Jurkat, Clone E6-1 (cell line): ENCODE measurements at places on chromosomes 6 and 20.

DNA sequence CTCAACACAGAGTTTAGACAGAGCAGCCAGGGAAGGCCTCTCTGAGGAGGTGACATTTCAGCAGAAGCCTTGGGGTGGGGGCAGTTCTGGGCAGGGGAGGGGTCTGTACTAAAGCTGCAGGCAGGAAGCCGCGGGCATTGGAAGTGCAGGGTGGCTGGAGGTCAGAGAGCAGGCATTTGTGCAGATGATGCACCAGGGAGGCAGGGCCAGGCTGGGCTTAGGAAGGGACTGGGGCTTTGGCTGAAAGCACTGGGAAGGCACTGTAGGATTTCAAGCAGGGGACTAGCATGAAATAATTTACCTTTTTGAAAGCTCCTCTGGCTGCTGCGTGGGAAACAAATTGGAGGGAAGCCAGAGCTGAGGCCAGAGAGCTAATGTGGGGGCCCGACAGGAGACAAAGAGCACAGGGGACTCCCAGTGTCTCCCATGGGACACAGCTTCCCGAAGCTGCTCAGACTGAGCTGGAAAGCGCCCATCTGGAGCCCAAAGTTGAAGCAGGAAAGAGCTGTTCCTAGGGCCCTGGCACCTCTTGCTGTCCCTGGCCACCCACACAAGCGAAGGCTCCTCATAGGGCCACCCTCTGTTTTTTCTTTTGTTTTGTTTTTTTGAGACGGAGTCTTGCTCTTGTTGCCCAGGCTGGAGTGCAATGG lies 19.3 kb downstream of the ADA start:
- DNase-seq: no peak

- DNase-seq: no peak
Observed at GRCh38 chr20:17628101-17628841, 53.8 kb downstream of the RRBP1 start.

DNA sequence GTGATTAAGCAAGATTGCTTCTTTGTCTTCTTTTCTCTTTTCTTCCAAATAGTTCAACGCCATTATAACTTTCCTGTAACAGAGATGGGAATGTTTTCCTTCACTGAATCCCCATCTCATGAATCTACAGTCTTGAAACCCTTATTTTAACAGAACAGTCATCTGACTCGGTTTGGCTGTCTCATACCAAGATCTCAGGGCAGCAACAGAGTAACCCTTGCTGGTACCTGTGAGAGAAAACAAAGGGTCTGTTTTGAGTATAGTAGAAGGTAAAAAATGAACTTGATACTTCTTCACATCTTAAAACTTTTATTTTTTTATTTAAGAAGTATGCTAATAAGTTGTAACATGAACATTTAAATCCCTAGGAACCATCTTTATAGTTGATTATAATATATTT lies 19.6 kb upstream of the DSE start:
- no peak for DNase-seq

DNA sequence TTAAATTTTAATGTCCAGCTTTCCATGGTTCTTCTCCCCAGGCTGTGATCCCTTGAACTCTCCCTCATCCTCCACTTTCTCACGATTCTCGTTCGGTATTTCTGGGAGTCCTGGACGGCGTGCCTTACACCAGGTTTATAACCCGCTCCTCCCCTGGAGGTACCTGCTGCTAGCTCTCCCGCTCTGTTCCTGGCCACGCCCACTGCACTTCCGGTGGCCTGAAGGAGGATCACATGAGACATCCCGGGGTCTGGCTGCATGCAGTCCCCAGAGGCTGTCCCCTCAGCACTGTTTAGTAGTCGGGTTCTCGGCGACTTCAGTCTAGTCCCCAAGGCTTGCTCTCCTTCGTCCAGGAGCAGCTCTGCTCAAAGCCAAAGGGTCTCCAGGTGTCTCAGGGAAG lies 28.4 kb upstream of the GCLC start:
- no peak for DNase-seq

DNA sequence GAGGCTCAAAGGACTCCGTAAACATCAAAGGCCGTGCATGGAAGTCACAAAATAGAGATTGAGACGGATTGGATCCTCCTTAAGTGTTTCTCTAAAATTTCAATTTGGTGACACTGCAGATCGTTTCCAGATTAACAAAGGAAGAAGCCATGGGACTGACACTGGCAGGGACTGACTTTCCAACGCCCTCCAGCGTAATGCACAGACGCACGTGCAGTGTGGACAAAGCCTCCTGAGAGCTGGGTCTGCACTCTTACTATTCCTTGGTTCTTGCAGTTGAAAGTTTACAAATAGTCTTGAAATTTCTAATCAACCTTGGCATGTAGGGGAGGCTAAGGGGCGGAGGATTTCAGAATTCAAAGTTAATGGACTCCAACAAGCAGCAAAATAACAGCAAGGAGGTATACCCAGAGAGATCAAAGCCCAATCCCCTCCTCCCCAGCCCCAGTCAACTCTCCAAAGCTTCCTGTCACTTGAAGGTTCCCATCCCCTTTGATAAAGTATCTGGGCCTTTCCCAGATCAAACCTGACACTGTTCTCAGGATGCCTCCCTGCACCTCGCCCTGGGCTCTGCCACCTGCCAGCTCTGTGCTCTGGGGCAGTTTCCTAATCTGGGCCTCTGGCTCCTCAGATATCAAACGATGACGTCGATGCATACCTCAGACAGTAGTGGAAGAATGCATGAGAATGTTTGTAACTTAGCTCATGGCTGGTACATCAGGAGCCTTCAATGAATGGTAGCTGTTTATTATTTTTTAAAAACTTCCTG lies 106.5 kb upstream of the TRAF3IP2 start:
- no peak for DNase-seq

DNA sequence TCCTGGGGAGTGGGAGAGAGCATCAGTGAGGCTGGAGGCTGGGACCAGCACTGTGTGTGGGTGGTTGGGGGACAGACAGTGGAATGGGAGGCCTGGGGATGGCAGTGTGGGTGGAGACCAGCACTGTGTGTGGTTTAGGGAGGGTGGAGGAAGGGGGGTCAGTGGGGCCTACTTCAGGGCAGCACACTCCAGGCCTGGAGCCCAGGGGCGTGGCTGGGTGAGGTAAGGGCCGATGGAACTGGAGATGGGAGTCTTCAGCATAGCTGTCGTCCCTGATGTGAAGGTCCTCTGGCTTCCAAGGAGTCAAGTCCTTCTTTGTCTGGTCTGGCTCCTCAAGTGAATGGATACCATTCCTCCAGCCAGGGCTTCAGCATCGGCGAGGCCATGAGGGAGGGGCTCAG lies 18.6 kb downstream of the KCNK17 start:
- no peak for DNase-seq

DNA sequence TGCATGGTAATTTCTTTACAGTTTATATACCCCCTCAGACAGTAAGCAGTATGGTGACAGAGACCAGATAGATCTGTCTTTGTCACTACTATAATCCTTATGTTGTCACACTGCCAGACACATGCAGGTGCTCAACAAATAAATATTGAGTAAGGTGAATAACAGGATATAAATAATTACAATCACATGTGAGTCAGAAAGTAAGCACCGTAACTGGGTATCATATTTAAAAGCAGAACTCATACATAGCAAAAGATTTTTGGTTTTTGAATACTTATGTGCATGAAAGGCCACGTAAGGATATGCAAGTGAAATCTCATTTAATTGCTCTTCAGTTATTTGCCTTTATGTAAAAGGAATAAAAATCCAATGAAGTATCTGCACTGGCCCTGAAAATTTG lies 17.4 kb downstream of the CNBD2 start:
- no peak for DNase-seq

GRCh38 chr6:126524811-126525326 lies 185.0 kb downstream of the CENPW start:
- no peak for DNase-seq

- peak; percentile 75 for DNase-seq
Observed at GRCh38 chr6:10733151-10733715, 10.4 kb downstream of the TMEM14C start.

DNA sequence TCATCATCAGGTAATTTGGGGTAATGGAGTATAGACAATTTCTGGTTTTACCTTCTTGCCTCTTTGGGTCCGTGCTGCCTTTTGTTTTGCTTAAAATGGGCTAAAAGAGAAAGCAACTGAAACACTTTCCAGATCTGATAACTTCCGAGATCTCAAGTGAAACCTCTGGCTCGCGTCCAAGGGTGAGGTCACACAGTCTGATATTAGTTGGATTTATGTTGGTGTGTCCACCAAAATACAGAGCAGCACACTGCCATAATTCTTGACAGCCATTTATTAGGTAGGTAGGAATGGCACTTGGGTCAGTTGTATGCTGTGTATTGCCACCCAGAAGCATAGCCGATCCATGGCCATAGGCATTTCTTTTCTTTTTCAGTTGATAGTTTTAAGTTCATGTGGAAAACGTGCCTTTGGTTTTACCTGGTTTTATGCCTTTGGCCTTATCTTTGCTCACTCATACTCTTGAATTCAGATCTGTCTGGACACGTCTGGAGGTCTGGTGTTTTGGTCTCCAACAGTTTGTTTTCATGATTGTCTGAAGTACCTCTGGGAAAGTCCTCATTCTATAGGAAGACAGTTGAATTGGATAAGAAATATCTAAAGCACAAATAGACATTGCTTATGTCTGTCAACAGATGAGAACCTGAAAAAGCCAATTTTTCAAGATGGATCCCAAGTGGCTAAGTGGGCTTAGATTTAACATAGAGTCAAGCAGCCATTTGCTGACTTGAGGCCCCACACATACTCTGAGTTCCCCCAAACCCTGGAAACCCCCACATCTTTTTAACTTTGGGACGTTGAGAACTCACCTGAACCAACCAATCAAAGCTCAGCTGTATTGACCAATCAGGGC lies 320.8 kb downstream of the SOX4 start:
- no peak for DNase-seq

DNA sequence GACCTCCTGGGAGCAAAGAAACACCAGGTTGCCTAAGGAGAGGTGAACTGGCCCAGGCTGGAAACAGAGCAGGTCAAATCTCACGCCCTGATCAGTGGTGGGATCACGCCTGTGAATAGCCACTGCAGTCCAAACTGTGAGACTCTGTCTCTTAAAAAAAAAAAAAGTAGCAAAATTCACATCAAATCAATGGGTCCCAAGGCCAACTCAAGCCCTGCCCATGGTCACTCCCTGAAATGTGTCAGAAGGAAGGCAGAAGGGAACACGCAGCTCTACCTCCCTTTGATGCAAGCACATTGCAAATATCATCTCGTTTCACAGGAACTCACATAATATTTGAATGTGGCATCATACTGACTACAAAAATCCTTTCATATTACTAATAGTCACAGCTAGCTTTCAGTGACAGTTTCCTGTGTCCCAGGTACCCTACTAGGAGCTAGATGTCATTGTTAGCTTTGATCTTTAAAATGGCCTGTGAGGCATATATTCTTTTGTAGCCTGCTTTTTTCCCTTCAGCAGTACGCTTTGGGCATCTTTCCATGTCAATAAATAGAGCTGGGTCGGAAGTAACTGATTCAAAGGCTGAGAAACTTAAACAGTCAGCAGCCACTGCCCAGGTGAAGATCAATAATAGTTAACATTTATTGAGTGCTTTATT lies 14.4 kb upstream of the TTPAL start:
- no peak for DNase-seq

- DNase-seq: peak; percentile 77
Observed at GRCh38 chr20:44646641-44647274, 4.7 kb downstream of the ADA start.

GRCh38 chr20:38223743-38224100 lies 36.8 kb downstream of the KIAA1755 start:
- no peak for DNase-seq

- no peak for DNase-seq
Observed at GRCh38 chr6:28794175-28795002, 129.4 kb downstream of the TRIM27 start.

GRCh38 chr6:152160346-152160745 lies 352.9 kb downstream of the ESR1 start:
- DNase-seq: no peak

GRCh38 chr20:58569241-58570125 lies 54.3 kb upstream of the APCDD1L start:
- no peak for DNase-seq

GRCh38 chr20:8388707-8389106 lies 256.6 kb downstream of the PLCB1 start:
- DNase-seq: no peak

GRCh38 chr6:118309337-118310093 lies 238.6 kb upstream of the PLN start:
- DNase-seq: no peak

GRCh38 chr6:39440039-39440426 lies 117.5 kb upstream of the KCNK16 start:
- DNase-seq: no peak

GRCh38 chr6:147023148-147023547 lies 181.1 kb upstream of the STXBP5 start:
- no peak for DNase-seq

DNA sequence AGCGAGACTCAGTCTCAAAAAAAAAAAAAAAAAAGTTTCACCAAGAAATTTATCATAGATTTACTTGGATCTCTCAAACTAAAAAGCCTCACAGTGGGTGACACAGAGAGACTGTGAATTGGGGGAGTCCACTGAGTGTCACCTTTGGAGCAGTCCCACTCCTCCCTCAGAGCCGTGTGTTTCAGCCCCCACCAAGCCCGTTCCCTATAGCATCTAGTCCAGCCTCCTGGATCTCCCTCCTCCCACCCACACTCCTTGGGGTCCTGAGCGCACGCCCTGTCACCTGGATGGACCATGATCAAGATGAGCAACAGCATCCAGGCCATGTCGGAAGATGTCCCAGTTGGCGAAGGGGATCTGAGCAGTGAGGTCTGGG lies 422 bp downstream of the NCR3 start:
- DNase-seq: no peak

DNA sequence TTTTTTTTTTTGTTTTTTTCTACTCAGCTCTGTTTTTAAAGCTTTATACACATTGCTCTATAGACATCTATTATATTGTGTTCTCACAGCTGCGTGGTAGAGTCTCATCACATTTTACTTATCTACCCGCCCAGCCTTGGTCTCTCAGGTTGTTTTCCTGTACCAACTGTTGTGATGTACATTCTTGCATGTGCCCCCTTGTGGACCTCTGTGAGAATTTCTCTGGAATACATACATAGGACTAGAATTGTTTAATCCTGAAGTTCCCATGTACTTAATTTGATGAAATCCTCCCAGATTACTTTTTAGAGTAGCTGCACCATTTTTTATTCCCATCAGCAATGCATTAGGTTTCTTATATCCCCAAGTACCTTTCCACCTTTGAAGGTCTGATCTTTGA lies 40.4 kb upstream of the TINAG start:
- DNase-seq: peak; percentile 22

DNA sequence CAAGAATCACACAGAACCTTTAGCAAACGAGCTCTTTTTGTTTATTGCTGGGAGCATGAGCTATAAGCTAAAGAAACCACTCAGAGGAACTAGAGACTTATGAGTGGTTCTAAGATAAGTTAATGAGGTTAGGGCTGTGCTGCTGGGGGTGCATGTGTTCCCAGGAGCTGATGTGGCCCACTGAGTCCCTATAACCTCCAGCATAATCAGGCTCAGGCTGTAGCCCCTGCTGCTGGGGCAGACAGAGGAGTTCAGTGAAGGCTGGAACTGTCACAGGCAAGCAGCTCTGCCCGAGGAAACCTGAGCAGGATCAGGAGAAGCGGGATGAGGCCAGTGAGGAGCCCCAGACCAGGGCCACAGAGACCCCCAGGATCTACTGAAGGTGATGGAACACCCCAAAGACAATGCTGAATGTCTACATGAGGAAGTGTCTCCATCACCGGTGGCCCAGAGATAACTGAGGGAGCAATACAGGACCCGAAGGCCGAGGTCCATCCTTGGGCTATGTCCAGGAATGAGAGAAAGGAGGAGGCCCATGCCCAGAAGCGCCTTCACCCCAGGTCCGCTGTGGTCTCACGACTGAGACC lies 17.3 kb downstream of the TUBB2B start:
- DNase-seq: no peak
